ENCODE measurements at places on chromosomes 1 and 21.

DNA sequence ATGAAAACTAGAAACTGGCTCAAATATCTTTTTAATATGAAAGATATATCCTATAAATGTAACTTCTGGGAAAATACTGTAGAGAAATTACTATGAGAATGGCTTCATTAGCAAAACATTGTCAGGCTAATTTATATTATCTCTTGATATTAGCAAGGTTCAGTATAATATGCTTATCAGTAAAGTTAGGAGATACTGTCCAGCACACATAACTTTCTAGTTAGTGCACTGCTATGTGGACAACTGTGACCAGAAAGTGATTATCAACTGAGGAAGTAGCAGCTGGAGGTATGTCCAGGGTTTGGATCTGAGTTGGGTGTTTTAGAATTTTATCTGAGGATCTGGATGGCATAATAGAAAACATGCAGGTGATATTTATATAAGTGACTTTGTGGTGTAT lies 7.5 kb downstream of the LRRC8C start:
- no peak for DNase-seq

- DNase-seq, result no peak
These were observed 178.7 kb downstream of the GABPA start for GRCh38 chr21:25913479-25913878.

DNA sequence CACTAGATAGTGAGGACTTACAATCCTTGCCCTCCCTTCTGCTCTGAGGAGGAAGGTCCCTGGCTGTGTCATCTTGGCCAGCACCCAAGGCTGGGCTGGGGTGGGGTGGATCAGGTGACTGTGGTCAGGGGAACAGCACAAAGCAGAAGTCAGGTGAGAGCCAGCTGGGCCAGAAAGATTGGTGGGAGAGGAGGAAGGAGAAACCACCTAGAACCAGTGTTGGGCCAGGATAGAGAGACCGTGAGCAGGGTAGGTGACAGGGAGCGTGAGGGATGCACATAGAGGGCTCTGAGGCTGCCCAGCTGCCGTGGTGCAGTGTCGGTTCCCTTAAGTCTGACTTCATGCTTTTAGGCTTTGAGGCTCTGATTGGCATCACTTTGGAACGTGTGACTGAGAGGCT lies 22.7 kb downstream of the NCF2 start:
- DNase-seq, result peak; percentile 11

DNA sequence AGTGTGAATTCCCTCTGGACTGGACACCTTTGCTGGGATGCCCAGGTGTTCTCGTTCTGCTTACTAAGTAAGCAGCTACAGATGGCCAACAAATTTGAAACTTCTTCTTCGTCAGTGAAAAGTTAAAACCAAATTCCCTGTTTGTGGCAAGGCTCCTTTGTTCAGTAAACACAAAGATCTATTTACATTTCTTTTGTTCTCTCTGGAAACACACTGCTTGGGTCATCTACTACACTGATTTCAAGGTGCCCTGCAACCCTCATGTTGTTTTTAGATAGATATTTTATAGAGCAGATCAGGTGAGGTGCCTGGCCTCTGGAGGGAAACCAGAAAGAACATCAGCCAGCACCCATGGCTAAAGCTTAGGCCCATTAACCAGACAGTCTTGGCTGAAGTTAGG lies 157.2 kb upstream of the UBE2U start:
- DNase-seq, result no peak

GRCh38 chr1:84571150-84571535 lies 3.1 kb downstream of the CTBS start:
- peak; percentile 30 for DNase-seq

GRCh38 chr1:54681358-54681757 lies 34.3 kb upstream of the TTC4 start:
- DNase-seq, result no peak

- peak; percentile 28 for DNase-seq
These were observed 758 bp downstream of the RAD54L start for GRCh38 chr1:46248122-46248920.

- DNase-seq, result no peak
These were observed 448 bp upstream of the OBSCN start for GRCh38 chr1:228207381-228207810.

DNA sequence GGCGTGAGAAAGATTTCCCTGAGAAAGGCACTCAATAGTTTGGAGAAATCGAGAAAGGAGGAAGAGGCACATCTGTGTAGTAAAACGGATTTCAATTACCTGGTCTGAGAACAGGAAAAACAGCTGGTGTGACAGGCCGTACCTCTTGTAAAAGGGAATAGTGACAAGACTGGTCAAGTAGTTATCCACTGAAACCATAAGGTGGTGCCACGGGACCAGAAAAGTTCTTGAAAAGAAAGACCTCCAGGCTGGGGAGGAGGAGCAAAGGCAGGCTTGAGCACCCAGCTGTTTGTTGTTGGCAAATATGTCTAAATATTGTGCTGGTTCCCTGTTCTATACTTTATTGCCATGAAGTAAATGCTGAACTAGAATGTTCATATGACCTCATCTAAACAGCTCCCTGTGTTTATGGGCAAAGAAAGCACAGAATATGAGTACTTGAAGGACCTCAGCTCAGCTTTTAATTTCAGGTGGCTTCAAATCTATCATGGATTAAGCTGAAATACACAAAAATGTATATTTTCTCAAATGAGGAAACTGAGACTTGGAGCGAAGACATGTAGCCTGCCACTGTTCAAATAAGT lies 4.0 kb downstream of the HAO2 start:
- DNase-seq, result peak; percentile 16
